Activated CD4-positive, alpha-beta T cell treated with anti-CD3 and anti-CD28 coated beads, Interleukin-10, Interleukin-2, amounts not matched to agents 100 ng/mL and 50 ng/mL, durations not matched to agents 16 hours and 8 hours (primary cell): ENCODE measurements at places on chromosomes 16 and 17.

GRCh38 chr16:89491974-89492687, 1.8 kb upstream of the ANKRD11 start:
- DNase-seq, result no peak

GRCh38 chr16:72590151-72590937, 418.4 kb upstream of the PMFBP1 start:
- DNase-seq, result no peak

DNA sequence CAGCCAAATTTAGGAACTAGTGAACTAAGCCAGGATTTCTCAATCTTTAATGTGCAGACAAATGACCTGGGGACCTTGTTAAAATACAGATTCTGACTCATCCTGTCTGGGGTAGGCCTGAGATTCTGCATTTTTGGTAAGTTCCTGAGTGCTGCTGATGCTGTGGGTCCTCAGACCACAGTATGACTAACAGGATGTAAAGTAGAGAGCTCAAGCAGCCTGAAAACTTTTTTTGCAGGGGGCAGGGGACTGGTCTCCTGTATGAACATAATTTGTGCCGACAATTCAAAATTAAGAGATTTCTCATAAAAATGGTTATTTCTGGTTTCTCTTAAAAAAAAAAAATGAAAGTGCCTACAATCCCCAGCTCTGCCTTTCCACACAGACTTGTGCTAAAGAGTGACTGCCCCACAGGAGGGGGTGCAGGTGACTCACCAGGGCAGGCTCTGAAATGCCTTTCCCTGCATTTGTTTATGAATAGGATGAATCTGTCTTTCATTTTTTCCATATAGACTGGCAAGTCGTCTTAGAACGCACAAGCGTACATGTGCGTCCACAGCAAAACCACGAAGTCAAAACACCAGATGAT, 271.5 kb downstream of the PHKB start:
- DNase-seq, result peak; percentile 84

- no peak for DNase-seq
These were observed 22.3 kb upstream of the G6PC1 start for GRCh38 chr17:42878123-42878880.

DNA sequence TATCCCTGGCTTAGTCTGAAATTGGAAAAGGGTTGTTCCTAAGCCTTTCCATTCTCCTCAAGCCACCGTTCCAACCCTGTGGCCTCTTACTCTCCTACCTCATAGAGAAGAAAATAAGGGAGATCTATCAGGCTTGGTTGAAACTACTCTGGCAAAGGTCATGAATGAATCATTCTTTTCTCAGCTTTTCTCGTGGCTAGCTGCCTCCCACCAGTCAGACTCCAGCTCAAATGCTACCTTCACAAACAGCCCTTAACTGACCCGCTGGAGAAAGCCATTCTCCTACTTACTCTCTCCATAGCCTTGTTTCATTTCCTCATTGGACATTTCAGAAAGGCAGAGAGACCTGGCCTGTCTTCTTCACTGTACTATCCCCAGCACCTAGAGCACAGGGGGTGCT, 8.9 kb downstream of the MYH10 start:
- no peak for DNase-seq

- DNase-seq, result no peak
These were observed 1.7 kb downstream of the MYH11 start for GRCh38 chr16:15854906-15855703.
